ENCODE measurements at places on chromosomes 13 and 19.
A peak's percentile ranks its signal among the peaks of the same experiment; 100 is the strongest.

- peak; percentile 100 for DNase-seq
Measured at GRCh38 chr19:9818734-9819595, at the start of gene FBXL12. FBXL12 (minus strand) TSS chr19:9819079; CDS start chr19:9818813, 266 bp downstream.

GRCh38 chr19:18292810-18293641, 11.6 kb upstream of the JUND start:
- peak; percentile 27 for DNase-seq

DNA sequence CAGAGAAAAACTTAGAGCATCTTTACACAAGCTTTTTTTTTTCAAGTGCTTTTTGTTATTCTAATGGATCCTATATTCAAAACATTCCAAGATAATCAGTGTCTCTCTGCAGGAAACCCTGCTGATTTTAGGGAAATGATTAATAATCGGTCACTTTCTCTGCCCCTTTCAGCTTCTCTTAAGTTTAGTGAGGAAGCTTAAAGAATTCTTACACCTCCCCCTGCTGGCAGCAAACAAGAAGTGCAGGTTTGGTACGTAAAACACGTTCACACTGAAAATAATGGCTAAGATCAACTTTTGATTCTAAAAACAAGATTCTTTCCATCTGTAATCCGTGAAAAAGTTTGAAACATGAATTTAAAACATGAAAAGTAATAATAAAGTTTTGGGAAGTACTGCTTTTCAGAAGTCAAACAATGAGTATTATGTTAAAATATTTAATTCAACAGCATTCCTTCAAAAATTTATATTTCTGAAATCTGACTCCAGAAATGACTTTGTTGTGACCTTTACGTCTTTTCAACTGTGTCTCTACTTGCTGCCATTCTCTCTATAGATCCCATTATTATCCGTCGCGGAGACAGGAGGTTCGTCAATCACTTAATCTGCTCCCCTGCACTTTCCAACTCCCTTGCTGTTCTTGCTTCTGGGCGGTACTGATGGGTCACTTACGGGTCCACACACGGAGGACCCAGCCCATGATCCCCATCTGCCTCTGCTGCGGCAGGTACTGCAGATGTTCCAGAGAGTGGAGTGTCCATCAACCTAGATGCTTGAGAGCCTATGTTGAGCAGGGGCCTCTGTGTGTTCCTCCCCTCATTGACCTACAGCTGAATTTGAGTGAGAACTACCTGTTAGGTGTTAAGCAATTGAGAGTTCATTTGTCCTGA, 203.1 kb upstream of the EDNRB start:
- DNase-seq = peak; percentile 67

DNA sequence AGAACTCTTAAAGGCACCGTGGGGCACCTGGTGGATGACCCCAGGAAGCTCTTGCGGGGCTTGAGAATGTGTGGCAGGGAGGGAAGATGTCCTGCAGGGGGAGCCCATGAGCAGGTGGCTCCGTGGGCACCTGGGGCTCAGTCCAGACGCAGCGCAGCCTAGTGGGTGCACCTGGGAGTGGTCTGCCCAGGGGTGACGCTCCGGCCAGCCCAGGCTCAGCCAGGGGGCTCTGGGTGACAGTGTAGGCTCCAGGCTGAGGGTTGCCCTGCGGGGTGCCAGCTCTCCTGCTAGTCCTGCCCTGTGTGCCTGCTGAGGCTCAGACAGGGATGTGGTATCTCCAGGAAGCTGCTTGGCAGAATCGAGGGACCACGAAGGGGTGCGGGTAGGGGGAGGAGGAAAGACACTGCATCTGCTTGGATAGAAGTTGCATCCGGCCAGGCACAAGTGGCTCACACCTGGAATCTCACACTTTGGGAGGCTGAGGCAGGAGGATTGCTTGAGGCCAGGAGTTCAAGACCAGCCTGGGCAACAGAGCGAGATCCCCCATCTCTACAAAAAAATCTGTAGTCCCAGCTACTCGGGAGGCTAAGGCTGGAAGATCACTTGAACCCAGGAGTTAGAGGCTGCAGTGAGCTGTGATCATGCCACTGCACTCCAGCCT, 15.0 kb upstream of the PGLS start:
- peak; percentile 63 for DNase-seq

DNA sequence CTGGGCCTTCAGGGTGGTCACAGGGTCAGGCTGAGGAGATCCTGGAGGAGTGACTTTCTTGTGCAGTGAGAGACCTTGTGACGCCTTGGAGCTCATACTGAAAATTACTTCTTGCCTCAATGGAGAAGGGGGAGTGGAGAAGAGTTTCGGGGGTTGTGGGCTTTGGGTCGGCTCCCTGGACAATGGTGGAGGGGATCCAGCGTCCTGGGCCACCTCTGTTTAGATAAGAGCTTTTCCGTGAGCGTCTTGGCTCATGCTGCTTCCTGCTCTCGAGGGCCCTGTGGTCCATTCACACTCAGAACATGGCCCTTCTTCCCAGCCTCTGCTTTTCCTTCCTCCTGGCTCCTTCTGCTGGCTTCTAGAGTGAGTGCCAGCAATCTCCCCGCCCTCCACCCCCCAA, 81.9 kb downstream of the FLT1 start:
- no peak for DNase-seq

DNA sequence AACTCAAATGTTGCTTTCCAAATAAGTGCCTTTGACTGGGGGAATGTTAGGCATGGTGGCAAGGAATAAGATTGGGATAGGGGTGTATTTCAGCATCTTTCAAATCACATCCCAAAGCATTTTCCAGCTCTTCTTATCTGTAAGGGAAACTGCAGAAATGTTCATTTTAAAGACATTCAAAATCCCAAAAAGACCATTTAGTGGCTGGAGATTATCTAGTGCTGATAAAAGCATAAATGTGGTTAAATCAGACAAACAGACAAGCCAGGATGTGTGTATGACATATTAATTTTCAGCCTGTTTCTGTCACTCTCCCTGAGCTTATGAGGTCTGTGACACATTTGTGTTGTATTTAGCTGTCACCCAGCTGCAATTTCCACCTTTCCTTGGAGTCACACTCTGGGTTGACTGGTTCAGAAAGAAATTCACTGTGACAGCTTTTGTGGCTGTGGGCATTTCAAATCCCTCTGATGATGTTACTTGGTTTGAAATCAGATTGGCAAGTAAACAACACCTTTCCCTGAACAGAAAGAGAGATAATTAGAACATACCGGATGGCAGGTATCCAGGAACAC, 69.7 kb upstream of the SIAH3 start:
- no peak for DNase-seq

- DNase-seq = no peak
Measured at GRCh38 chr19:46629546-46630025, 4.7 kb upstream of the PTGIR start.

DNA sequence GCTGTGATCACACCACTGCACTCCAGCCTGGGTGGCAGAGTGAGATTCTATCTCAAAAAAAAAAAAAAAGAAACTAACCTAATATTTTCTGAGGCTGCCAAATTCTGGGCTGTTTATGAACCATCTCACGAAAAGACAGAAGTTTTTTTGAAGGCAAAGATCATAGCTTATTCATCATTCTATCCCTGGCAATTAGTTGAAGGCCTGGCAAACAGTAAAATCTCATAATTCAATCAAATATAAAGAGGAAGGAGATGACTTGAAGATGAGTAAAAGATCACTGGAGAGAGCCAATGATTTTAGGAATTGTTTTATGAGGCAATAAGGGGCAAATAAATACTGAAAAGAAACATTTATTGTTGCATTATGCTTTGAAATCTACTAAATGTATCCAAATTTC, 216.5 kb downstream of the DCLK1 start:
- no peak for DNase-seq

DNA sequence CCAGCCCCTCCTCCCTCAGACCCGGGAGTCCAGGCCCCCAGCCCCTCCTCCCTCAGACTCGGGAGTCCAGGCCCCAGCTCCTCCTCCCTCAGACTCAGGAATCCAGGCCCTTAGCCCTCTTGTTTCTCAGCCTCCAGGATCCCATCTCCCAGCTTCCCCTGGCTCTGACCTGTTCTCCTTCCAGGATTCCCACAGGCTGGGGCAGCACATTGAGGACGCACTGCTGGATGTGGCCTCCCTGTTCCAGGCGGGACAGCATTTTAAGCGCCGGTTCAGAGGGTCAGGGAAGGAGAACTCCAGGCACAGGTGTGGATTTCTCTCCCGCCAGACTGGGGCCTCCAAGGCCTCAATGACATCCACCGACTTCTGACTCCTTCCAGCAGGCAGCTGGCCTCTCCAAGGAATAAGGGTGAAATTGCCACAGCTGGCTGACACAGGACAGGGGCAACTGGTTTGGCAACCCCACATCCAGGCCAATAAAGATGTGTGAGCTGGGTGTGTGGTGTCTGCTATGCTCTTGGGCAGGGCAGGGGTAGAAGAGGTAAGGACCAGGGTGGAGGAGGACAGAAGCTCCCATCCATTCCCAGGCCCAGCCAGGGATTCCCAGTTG, 22.4 kb downstream of the CPT1C start:
- no peak for DNase-seq

GRCh38 chr13:97986835-97987234, 33.4 kb downstream of the IPO5 start:
- DNase-seq = no peak

DNA sequence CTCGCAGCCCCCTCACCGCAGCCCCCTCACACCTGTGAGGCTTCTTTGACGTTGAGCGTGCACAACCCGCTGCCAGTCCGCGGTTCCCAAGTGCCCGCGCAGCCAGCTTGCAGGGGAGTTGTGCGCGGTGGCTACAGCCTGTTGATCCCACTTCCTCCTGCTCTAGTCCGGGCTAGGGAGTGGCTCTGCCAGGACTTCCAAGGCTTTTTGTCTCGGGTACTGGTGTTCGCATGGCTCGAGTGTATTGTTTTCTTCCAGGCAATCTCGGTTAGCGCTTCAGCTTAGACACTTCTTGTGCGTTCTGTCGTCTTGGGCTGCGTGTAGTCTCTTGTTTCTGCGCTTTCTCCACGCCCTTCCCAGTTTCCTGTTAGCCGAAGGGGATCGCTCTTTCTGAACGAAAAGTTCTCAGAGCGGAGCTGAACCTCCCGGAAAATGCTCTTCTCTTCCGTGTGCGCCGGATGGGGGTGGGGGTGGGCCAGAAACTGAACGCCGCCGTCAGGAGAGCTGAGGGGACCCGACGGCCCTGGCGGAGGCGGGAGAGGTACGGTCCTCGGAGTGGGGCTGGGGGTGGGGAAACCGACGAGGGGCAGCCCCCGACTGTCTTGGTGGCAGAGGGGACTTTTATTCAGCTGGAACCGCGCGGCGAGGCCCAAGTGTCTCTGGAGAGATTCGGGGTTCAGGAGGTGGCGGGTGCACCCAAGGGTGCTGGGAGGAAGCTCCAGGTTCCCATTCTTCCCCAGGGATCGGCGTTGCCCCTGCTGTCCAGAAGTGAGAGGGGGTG, 697 bp upstream of the DGKH start:
- DNase-seq = peak; percentile 61

DNA sequence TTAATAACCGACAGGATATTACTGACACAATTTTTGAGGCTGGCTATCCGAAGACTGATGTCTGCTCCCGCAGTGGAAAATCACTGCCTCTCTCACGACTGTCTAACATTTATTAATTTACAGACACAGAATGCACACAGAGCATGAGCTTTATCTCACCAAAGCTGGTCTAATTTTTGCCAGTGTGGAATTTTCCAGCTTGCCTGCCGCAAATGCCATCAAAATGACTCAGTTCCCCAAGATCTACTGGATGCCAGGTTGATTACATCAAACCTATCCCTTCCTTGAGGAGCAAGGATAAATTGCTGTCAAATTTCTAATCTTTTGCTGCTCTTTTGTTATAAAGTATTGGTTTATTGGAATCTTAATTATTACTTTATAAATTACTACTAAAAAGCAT, 1775.1 kb upstream of the PCDH20 start:
- no peak for DNase-seq

DNA sequence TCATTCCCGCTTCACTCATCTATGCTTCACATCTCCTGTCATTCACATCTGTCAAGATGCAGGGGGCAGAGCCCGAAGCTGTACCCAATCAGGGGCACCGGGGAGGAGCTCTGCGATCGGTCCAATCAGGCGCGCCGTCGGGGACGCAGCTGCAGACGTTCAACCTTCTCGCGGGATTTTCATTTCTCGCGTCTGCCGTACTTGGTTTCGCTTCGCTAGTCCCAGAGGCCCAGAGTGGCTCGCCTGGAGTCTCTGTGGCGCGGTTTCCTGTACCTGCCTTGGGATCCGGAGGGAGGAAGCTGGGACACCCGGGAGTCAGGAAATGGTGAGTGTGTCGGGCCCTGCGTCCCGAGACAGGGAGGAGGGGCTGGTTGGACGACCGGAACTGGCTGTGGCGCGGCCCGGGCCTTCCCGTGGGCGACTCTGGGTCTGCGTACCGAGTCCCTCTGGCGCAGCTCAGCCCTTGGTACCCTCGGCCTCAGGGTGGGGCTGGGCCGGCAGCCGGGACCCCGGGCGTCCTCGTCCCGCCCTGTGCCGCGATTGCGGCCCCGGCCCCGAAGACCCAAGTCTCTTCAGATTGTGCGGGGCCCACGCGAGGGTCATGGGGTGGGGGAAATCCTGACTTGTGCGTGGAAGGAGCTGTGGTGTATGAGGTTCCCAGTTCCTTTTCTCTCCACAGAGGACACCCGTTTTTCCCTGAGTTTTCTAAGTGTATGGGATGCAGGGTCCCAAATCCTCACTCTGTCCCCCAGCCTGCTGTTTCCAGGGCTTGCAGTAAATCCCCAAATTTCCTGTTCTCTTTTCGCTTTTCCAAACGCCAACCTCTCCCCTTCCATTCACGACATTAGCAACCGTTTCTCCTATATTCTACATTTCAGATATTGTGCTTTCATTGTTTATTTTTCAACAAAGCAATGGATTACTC, at the start of gene ZNF136:
Gene ZNF136 (plus strand): TSS at position 215 of the 925 bp plus-strand sequence. CDS start 108 bp downstream, at position 323.
- DNase-seq = peak; percentile 92

DNA sequence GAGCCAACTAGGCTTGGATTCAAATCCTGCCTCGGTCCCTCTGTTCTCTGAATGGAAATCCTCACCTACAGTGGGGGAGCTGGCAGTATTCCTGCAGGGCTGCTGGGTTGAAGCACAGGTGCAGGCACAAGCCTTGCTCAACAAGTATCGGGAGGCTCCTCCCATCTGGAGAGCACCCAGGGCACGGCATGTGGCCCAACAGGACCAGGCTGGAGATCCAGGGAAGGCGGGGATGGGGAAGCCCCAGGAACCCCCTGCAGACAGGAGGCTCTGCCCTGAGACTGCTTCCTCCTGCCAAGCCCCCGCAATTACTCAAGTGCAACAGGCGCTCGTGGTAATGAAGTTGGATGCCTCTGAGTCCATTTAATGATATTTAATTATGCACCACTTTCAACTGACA, 128.0 kb upstream of the VSTM2B start:
- no peak for DNase-seq

DNA sequence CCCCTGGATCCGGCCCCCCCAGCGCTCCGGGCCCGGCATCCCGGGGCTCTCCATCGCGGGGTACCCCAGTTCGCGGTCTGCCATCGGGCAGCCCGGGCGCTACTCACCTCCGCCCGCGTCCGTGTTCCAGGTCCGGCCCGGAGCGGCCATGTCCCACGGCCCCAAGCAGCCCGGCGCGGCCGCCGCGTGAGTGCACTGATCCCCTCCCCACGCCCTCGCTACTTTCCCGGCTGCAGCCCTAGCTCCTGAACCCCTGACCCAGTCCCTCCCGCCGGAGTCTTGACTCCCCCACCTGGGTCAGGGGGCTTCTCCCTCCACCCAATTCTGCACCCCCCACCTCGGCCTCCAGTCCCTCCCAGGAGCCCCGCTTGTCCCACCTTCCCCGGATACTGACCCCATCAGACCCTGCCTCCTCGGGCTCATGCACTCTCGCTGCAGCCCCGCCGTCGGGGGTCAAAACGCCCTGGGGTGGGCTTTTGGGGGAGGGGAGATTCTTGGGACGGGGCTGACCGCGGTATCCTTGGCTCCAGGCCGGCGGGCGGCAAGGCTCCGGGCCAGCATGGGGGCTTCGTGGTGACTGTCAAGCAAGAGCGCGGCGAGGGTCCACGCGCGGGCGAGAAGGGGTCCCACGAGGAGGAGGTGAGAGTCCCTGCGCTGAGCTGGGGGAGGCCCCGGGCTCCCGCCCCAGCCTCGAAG, 566 bp downstream of the HMG20B start:
- no peak for DNase-seq
